T-helper 17 cell (primary cell): ENCODE measurements at places on chromosomes 11 and 22.

DNA sequence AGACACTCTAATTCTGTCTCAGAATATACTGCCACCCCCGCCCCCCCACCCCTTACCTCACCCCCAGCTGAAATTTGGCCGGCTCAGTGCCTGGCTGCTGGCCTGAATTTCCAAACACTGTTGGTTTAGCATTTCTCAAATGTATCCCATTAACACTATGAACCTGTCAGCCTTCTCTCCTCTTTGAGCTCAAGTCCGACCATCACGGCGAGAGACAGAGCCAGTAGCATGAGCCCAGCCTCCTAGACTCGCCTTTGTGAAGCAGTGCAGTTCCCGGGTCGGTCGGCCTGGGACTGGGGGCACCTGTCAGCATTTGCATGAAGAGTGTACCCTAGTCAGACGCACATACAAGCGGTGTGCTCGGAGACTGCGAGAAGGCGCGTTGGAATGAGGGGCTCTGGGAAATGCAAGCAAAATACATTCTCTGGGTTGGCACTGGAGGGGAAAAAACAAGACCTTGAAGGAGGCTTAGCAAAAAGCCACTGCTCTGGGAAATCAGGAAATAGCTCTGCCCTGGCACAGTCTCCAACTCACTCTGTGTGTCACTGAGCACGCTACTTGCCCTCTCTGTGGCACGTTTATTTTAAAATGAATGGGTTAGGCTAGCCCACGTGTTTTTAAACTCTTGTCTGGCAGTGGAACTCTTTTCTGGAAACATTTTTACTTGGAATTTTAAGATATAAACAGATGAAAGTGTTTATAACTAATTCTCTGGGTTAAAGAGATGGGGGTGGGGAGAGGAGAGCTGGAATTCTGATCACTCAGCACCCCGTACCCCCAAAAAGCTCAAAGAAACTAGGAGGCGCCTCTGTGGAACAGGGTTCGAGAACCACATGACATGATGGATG, 108.3 kb downstream of the TIMP3 start:
- H3K27ac ChIP-seq: no peak overlapping the region
- no peak for DNase-seq
- H3K4me3 ChIP-seq: no peak overlapping the region
- no peaks in the 10 kb centered on the region for H3K36me3 ChIP-seq

DNA sequence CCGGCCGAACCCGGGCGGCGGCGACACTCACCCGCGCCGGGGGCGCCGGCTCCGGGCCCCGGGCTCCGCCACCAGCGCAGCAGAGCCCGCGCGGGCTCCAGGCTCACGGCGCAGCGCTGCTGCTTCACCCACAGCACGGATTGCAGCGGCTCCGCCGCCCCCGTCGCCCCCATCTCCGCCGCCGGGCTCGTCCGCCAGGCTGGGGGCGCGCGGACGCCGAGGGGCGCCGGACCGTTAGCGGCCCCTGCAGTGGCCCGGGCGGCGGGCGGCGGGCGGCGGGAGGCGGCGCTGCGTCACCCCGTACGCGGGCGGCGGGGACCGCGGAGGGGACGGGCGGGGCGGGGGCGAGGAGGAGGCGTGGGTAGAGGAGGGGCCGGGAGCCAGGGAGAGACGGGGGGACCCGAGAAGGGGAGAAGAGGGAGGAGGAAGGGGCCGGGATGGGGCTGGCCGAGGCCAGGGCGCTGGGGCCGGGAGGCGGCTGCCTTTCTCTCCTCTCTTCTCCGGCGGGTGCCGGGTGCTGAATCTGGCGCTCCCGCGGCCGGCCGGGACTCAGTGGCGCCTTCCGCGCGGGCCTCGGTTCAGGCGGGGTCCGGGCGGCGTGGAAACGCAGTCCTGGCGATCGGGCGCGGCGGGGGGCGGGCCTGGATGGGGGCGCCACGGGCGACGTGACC, at the start of gene CERK:
Gene CERK, minus strand, starts transcription at position 277 of the 671 bp plus-strand sequence. Its CDS starts 104 bp downstream, at position 173.
- H3K36me3 ChIP-seq: peaks cover 2% of the 10 kb centered on the region
- H3K4me3 ChIP-seq: peak within 1 kb of the TSS; percentile 100
- peak; percentile 75 for DNase-seq
- peak within 1 kb of the TSS; percentile 99 for H3K27ac ChIP-seq
- H3K27me3 ChIP-seq: no peaks in the 10 kb centered on the region

DNA sequence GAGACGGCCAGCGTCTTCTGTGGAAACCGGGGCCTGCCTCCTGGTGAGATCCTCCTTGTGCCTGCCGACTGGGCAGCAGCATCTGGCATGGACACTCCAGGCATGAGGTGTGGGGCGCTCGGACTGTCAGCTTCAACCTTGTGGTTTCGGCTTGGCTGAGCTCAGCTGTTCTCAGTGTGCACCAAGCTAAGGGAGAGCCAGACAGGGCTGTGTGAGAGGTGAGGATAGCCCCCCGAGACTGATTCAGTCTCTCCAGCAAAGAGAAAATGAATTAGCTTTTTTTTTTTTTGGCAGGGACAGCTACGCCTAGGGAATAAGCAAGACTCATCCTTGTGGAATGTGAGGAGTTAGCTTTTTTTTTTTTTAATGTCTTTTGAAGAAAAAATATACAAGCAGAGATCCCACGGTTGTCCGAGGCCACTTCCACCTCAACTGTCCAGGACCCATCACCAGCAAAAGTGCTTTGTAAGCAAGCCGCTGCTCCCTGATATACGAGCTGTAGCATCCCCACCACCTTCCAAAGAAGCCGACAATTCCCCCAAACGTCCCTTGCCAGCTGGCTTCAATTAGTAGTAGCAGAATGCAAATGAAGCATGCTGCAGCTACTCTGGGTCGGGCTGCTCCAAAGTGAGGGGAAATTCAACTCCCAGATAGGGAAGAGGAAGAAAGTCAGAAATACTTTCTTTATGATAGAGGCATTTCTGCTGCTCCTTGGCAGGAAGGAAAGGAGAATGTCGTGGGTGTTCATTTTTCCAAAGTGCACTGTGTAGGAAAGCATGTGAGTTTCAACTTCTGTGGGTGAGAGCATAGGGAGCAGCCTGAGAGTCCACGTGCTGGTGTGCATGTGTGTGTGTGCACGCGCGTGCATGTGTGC, 9.7 kb upstream of the THY1 start:
- H3K27me3 ChIP-seq: peaks cover 40% of the 10 kb centered on the region
- DNase-seq: no peak
- H3K27ac ChIP-seq: no peak overlapping the region
- no peak overlapping the region for H3K4me3 ChIP-seq
- H3K36me3 ChIP-seq: peaks cover 3% of the 10 kb centered on the region

GRCh38 chr11:134483857-134484256, 71.8 kb upstream of the B3GAT1 start:
- peaks cover 51% of the 10 kb centered on the region for H3K27me3 ChIP-seq
- H3K27ac ChIP-seq: no peak overlapping the region
- H3K4me1 ChIP-seq: peaks cover 5% of the 10 kb centered on the region
- H3K4me3 ChIP-seq: no peak overlapping the region
- no peak for DNase-seq

GRCh38 chr22:21047730-21048129, 2.0 kb downstream of the LRRC74B start:
- no peak overlapping the region for H3K4me3 ChIP-seq
- peaks cover 12% of the 10 kb centered on the region for H3K27me3 ChIP-seq
- peaks cover 27% of the 10 kb centered on the region for H3K4me1 ChIP-seq
- no peaks in the 10 kb centered on the region for H3K36me3 ChIP-seq
